ENCODE measurements at places on chromosomes 7 and 10.
A peak's percentile ranks its signal among the peaks of the same experiment; 100 is the strongest.

DNA sequence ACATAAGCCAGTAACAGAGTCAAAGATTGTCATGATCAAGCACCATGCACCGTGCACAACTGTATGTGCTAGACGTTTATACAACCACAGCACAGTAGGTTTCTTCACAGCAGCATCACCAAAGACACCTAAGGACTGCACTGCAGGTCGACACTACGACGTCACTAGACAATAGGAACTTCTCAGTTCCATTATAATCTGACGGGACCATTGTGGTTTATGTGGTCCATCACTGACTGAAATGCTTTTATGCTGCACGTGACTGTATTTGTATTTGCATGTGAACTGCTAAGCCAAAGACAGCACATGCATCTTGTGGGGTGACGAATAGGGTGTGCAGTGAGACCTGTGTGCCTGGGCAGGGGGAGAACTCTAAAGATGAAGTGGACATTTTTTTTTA is 164.9 kb downstream of the PARD3 start:
- no peak for DNase-seq

DNA sequence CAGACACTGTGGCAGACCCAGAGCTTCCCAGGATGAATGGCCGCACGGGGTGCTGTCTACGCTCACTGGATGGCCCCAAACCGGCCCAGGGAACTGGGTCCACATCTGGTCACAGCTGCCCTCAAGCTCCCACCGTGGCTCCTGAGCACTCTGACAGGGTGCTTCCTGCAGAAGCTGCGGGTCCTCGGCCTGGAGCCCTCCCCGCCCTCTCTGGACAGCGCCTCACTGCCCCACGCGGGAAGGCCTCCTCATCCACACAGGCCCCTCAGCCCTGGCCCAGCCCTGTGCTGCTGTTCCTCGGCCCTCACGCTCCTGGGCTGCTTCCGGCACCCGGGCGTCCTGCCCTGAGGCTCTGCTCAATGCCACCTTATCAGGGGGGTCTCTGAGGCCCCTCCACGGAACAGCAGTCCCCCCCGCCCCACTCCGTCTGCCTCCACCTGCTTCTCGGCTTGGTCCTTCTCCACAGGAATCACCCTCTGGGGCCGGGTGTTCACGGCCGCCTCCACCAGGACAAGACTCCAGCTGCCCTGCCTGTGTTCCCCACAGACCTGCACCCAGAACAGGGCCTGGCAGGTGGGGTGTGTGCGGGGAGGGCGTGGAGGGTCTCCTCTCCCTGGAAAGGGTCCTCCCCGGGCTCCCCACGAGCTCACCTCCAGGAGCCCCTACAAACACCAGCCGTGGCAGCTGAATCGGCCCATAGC is 75.4 kb upstream of the PDGFA start:
- DNase-seq = no peak

GRCh38 chr7:2528481-2529095 is 9.0 kb downstream of the LFNG start:
- DNase-seq = no peak

DNA sequence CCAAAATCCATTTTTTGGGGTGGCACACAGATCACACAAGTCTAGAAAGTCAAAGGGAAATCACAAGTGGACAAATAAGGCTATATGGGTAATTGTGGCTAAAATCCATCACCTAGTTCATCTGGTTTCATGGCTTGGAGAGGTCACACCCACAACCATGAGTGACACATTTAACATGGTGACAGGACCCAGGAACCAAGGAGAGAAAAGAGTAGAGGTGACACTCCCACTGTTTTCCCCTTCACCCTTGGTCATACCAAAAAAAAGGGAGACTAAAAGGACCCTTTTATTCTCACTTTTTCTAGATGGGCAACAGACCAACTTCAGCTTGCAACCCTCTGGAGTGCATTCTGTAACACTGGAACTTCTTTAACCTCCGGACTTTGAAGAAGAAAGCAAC is 46.2 kb upstream of the ZNF107 start:
- no peak for DNase-seq

GRCh38 chr10:120145107-120145506 is 252.6 kb downstream of the SEC23IP start:
- no peak for DNase-seq

GRCh38 chr7:158160199-158160598 is 427.4 kb downstream of the PTPRN2 start:
- peak; percentile 5 for DNase-seq

- no peak for DNase-seq
These were observed 244.0 kb downstream of the SORCS1 start for GRCh38 chr10:106920538-106920937.

- DNase-seq = no peak
These were observed 44.2 kb upstream of the TES start for GRCh38 chr7:116166156-116166555.

GRCh38 chr7:158249692-158250091 is 337.9 kb downstream of the PTPRN2 start:
- no peak for DNase-seq

DNA sequence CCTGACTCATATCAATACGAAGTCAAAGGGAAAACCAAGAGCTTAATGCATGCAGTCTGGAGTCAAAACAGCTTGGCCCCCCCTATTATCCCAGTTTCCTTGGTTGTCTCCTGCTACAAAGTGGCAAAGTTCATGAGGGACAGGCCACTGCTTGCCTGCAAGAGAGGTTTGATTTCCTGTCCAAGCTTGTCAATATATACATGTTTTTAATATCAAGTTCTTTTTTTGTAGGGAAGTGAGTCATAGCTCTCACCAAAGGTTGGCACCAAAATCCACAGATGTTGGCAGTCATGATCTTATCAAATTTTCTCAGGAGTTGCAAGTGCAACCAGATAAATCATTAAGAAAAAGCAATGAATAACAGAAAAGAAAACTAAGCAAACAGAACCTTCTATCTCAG is 176.8 kb downstream of the COBL start:
- DNase-seq = no peak

DNA sequence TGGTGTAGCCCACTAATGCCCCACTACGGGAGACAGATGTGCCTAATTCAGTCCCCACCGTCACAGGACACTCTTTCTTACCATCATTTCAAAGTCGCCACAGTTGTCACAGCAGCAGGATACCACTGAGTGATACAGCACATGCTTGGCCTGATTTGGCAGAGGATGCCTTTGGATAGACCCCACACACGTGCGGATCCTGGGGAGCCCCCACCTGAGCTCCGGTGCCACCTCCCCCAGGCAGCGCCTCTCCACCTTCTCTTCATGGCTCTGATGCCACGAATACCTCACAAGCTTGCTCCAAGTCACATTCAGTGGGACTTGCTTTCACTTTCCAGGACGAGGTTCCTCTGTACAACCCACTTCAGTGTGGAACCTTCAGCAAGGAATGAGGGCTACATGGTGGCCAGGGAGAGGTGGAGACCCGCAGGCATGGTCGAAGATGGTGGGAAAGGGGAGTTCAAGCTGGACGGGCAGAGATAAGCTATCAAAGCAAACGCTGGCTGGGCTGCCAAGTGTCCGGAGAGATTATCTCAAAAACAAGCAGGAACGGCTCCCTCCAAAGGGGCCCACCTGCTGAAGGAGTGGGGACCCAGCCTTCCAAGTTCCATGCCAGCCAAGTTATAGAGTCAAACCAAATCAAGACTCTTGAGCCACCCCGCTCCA is 107.4 kb downstream of the ZRANB1 start:
- no peak for DNase-seq

- DNase-seq = peak; percentile 81
These were observed at the start of gene MSS51 for GRCh38 chr10:73433538-73433867. Gene MSS51, minus strand, starts transcription at chr10:73433561. Its CDS starts 5,277 bp downstream, at chr10:73428284.

- DNase-seq = no peak
These were observed 44.8 kb upstream of the FGL2 start for GRCh38 chr7:77244222-77244934.

- DNase-seq = no peak
These were observed 40.4 kb downstream of the ICA1 start for GRCh38 chr7:8221567-8221966.

DNA sequence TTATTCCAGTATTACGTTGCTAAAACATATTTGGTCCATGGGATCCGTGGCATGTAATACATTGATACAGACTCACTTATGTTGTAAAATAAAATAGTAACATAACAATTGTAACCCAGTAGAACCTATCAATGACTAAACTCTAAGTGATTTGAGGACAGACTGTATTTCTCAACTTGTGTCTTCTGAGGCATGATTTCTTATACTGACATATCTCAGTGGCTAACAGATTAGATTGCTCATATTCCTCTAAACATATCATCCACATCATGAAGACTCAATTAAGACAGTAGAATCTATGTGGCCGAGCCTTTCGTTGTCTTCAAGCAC is 72.3 kb downstream of the CREB5 start:
- DNase-seq = no peak

GRCh38 chr10:17536221-17536620 is 81.0 kb downstream of the HACD1 start:
- DNase-seq = no peak

- peak; percentile 74 for DNase-seq
These were observed 238.6 kb downstream of the CNTNAP2 start for GRCh38 chr7:146355216-146355615.

GRCh38 chr10:100333661-100334440 is 3.8 kb upstream of the PKD2L1 start:
- DNase-seq = no peak

DNA sequence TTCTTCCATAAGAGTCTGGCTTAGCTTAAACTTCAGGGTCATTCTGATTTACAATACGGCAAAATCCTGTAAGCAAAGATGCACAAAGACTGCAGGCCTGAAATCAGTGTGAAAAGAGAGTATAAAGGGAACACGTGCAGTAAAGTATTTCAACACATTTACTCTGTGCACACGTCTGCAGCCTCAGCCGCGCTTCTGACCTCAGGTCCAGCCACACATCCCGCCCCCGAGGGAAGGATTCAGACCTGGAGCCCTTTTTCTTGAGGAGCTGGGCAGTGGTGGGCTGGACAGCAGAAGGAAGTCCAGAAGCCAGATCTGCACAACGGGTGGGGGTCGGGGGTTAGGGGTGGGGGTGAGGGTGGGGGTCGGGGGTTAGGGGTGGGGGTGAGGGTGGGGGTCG is 58.9 kb upstream of the FAM20C start:
- no peak for DNase-seq

- DNase-seq = no peak
These were observed 21.5 kb downstream of the HERC4 start for GRCh38 chr10:68053553-68053952.

- DNase-seq = peak; percentile 66
These were observed 81.9 kb downstream of the BUB3 start for GRCh38 chr10:123236126-123236525.

GRCh38 chr10:43173120-43173519 is 34.9 kb downstream of the CSGALNACT2 start:
- no peak for DNase-seq
